ENCODE measurements at places on chromosomes 1 and 21. TPM values are rescaled to one million over a fixed set of nuclear protein-coding genes. Genes with fewer than 3 reads are reported as not detected.

The SLFNL1 gene
- polyA plus RNA-seq = 0.24 TPM

The OLFM3 gene
- polyA plus RNA-seq = 27.1 TPM

- no peak for DNase-seq
Measured at GRCh38 chr1:157371826-157372225, 180.5 kb downstream of the FCRL5 start.

The EPB41 gene
- 61.2 TPM for polyA plus RNA-seq

DNA sequence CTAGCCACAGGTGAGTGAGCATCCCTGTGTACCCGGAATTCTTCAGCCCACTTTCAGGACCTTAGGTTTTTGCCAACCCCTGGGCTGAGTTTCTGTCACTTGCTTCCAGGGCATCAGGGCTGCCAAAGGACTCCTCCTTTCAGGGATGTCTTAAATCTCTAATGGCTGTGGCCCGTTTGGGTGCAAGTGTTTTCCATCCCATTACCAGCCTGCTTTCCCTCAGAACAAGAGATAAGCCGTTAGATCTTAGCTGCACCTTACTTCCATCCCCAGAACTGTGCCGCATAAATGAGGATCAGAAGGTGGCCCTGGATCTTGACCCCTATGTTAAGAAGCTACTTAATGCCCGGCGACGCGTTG is 652 bp downstream of the SNAPIN start:
- DNase-seq = no peak
